ENCODE measurements at places on chromosomes 7 and 10.

DNA sequence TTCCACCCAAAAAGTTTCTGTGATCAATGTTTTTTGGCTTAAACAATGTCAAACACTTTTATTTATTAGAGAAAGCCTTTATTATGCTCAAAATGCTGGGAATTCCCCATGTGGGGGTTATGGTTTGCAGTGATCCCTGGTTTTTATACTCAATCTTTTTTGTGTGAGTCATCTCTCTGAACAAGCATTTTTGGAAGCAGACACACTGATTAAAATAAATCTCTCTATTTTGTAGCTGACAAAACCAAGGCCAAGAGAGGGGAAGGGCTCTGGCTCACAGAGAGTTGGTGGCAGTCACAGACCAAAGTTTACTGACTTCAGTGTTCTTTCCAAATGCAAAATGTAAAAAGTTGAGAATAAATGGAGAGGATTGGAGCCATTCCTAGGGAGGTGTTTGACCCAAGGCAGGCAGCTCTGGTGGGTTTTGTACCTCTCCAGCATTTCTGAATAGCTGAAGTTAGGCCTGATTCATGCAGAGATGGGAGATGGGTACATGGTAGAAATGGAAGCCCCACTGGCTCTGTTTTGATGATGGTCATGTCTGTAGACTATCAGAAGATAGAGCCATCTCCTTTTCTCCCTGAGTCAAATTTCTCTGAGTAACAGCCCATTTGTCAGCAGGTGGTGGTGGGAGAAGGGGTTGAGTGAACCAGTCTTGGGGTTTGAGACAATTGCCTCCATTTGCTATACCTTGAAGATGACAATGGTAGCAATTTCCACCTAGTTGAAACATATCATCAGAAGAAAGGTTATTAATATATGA is 45.4 kb upstream of the NAMPT start:
- H3K27me3 ChIP-seq: no peaks in the 10 kb centered on the region
- DNase-seq: no peak
- H3K4me3 ChIP-seq: no peak overlapping the region
- H3K27ac ChIP-seq: no peak overlapping the region

DNA sequence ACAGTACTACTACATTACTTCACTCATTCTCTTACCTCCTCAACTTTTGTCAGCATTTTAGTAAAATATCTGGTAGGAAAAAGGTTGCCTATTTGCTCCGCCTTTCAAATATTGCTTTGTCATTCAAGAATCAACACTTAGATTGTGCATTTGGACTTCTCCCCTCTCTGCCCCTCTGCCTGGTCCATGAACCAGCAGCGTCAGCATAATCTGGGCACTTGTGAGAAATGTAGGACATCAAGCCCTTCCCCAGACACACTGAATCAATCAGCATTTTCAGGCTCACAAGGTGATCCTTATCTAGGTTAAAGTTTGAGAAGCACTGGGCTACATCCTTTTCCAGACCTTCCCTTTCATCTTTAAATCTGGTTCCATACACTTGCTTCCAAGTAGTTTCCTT is 16.3 kb downstream of the SLC13A1 start:
- H3K27ac ChIP-seq: no peak overlapping the region
- H3K4me1 ChIP-seq: no peaks in the 10 kb centered on the region
- DNase-seq: no peak

GRCh38 chr7:75534727-75535307 is 42.7 kb downstream of the SPDYE5 start:
- H3K4me1 ChIP-seq: no peaks in the 10 kb centered on the region
- no peak for DNase-seq
- no peak overlapping the region for H3K27ac ChIP-seq
- H3K36me3 ChIP-seq: no peaks in the 10 kb centered on the region

DNA sequence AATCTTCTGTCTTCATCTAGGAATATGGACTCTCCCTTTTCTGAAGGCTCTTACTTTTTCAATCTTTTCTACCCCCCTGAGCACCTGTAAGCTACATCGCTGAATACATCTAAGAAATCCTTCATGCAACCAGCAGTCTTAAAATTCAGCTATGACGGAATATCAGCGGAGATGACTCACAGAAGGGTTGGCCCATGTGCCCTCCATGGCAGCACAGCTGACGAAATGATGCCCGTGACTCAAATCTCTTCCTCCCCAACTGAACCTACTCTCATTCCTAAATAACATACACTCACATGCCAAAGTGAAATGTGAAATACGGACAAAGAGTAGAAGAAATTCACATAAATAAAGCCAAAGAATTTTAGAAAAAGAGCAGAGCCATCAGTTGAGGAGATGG is 30.3 kb upstream of the NCAPG2 start:
- DNase-seq: no peak
- no peak overlapping the region for H3K4me3 ChIP-seq
- H3K36me3 ChIP-seq: peaks cover 2% of the 10 kb centered on the region
- H3K27ac ChIP-seq: no peak overlapping the region

DNA sequence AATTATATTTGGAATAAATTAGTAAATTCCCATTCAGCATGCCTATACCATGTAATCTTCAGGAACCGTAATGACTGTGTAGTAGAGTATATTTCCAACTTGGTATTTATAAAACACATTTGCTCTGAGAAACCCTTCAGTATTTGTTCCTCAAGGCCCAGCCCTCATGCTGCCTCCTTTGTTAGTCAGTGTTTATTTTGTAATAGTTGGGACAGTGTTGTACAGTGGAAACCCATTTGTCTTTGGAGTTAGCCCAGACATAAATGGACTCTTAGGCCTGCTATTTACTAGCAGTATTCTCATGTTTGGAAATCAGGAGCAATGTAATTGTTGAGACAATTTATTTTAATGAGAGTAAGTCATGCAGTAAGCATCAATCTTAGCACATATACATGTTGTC is 686.9 kb downstream of the AUTS2 start:
- no peak overlapping the region for H3K4me3 ChIP-seq
- H3K27ac ChIP-seq: no peak overlapping the region
- H3K36me3 ChIP-seq: no peaks in the 10 kb centered on the region
- no peaks in the 10 kb centered on the region for H3K4me1 ChIP-seq
- DNase-seq: no peak

GRCh38 chr10:96358851-96359540 is at the start of gene OPALIN:
OPALIN (minus strand) TSS chr10:96359002; CDS start chr10:96358896, 106 bp downstream.
- H3K27me3 ChIP-seq: no peaks in the 10 kb centered on the region
- H3K4me3 ChIP-seq: no peak within 1 kb of the TSS
- no peak within 1 kb of the TSS for H3K27ac ChIP-seq
- no peaks in the 10 kb centered on the region for H3K36me3 ChIP-seq
- H3K4me1 ChIP-seq: no peaks in the 10 kb centered on the region

GRCh38 chr10:44995914-44996669 is 4.6 kb upstream of the ZNF22 start:
- no peak for DNase-seq
- H3K27ac ChIP-seq: peak overlapping the region; percentile 68
- H3K36me3 ChIP-seq: no peaks in the 10 kb centered on the region
- H3K4me1 ChIP-seq: peaks cover 10% of the 10 kb centered on the region
- no peak overlapping the region for H3K4me3 ChIP-seq
- no peaks in the 10 kb centered on the region for H3K27me3 ChIP-seq

GRCh38 chr10:76946270-76946669 is 691.3 kb downstream of the KCNMA1 start:
- no peak for DNase-seq
- H3K27ac ChIP-seq: no peak overlapping the region

Data from prostate gland (tissue), 2 donors.